ENCODE measurements at places on chromosomes 3 and 15.

DNA sequence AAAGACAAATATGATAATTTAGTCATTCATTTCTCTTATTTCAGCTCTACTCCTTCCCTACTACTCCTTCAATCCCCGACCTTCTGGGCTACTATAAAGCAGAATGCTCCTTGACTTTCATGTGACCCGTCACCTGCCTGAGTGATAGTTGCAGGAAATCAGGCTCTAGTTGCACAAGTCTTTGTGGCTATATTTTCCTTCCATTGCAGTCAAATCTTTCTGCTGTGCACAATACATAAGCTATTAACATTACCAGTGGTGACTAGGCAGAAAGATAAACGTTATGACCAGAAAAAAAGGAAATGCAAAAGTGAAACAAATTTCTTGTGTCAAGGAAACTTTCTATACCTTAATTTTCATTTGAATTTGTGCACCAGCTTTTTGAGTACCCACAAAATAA, 2.3 kb downstream of the SUCNR1 start:
- DNase-seq = no peak

DNA sequence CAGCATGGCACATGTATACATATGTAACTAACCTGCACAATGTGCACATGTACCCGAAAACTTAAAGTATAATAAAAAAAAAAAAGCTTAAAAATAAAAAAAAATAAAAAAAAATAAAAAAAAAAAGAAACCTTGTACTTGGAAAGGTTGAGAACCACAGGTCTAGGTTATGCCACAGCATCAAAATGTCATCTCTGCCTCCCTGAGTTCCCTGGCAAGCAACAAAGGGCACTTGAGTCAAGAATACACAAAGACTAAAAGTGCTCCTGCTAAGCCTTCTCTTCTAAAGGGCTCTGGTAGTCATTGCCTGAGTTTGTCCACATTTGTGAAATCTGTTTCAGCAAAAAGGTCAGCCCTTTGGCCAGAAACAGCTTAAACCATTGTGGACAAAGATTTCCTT, 395.8 kb upstream of the CCDC54 start:
- DNase-seq = no peak

- DNase-seq = no peak
Measured at GRCh38 chr3:64213962-64214379, 11.3 kb downstream of the PRICKLE2 start.

- no peak for DNase-seq
Measured at GRCh38 chr3:76941376-76941775, 98.5 kb upstream of the ROBO2 start.

DNA sequence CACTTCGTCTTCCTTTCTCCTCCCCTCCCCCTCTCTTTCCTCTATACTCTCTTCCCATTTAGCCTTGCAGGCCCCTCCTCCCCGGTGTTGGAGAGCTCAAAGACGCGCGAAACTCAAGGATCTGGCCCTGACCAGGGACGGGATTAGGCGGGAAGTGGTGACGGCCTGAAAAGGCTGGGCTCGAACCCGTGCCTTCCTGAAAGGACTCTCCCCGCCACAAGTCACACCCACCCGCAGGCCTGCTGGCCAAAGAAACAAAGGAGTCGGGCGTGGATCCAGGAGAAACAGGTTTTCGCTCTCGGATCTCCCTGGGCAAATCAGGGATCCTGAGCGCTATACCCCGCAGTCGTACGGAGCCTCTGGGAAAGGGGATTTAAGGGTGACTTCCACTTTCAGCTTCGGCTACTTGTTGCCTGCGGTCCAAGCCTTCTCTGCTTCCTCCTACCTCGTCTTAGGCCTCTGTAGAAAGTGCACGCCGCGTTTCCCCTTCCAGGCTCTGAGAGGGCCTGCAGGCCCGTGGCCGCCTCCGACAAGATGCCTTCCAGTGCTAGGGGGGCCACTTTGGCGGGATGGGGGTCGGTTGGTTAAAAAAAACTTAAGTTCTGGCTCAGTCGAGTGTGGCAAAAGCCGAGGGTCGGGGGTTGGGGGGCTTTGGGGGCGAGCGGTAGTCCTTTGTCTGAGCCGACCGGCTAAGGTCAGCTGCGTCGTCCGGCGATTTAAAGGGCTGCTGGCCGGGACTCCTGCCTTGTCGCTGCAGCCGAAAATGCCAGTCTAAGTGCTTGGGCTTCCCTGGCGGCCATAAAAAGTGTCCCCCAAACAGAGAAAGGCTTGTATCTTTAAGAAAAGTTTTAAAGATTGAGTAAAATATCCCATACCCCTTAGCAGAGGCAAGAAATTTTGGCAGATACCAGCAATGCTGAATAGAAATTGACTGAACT, 8.2 kb downstream of the ZIC4 start:
- no peak for DNase-seq

Measured in stimulated activated CD4-positive, alpha-beta T cell treated with anti-CD3 and anti-CD28 coated beads, TNF-alpha, amount 100 ng/mL, for 4 hours (primary cell).